ENCODE measurements at places on chromosomes 16 and 17. TPM values are rescaled to one million over a fixed set of nuclear protein-coding genes. Genes with fewer than 3 reads are reported as not detected.

Gene ZNF75A
- 27.0 TPM for total RNA-seq

Gene SOX9
- 5.1 TPM for total RNA-seq

Gene HAGHL
- total RNA-seq: 1.5 TPM

Gene CDRT15L2
- total RNA-seq: not detected

Gene CHCT1
- not detected for total RNA-seq

Gene PRSS36
- total RNA-seq: 0.74 TPM

Gene CRYBA1
- total RNA-seq: not detected

Gene TNP2
- total RNA-seq: not detected

Gene NKD1
- 2.4 TPM for total RNA-seq

Gene ACSM2B
- total RNA-seq: not detected

Gene CRHR1
- total RNA-seq: not detected

Gene PRAC1
- total RNA-seq: not detected

Gene SPATA32
- not detected for total RNA-seq

Gene GLIS2
- total RNA-seq: 1.6 TPM

Gene SLC12A3
- total RNA-seq: not detected

Gene RHBDL3
- 1.7 TPM for total RNA-seq

Gene CCDC200
- not detected for total RNA-seq

Gene KRTAP9-8
- not detected for total RNA-seq

Gene RUNDC3A
- 0.82 TPM for total RNA-seq

Gene KRT36
- not detected for total RNA-seq

Gene OR1A1
- not detected for total RNA-seq

Gene ZNF768
- total RNA-seq: 31.4 TPM

Gene ATP2C2
- total RNA-seq: 2.7 TPM

Gene COG7
- 10.1 TPM for total RNA-seq

Gene RAB26
- 1.9 TPM for total RNA-seq

Gene CBLN1
- total RNA-seq: 3.2 TPM

Gene TSPAN10
- total RNA-seq: 2.5 TPM

Gene HNF1B
- 0.13 TPM for total RNA-seq

Gene PABPN1L
- not detected for total RNA-seq

Gene CTDNEP1
- total RNA-seq: 148 TPM

Gene DNASE1L2
- 1.0 TPM for total RNA-seq

Gene BBS2
- 37.5 TPM for total RNA-seq

Gene SHCBP1
- total RNA-seq: 5.4 TPM

Gene ABCC6
- total RNA-seq: 0.36 TPM

Gene TBC1D3E
- not detected for total RNA-seq

Gene KCNJ2
- 29.4 TPM for total RNA-seq

Gene MPO
- total RNA-seq: not detected

Gene KRTAP17-1
- not detected for total RNA-seq

Gene RAPGEFL1
- total RNA-seq: 18.3 TPM

Gene CDH13
- total RNA-seq: 2.3 TPM

Gene SLC13A2
- total RNA-seq: not detected

Gene AIPL1
- total RNA-seq: not detected

Gene C1QTNF1
- total RNA-seq: 0.26 TPM

Gene ADAM11
- total RNA-seq: 0.62 TPM

Gene C1QBP
- 100 TPM for total RNA-seq

All from endothelial cell (in vitro differentiated cells).